A549 treated with Hydrocortisone at 1 μM for 4 hours (cell line): ENCODE measurements at places on chromosomes 6 and 20. TPM values are rescaled to one million over a fixed set of nuclear protein-coding genes. Genes with fewer than 3 reads are reported as not detected.

Gene MLN
- not detected in 5 replicates for total RNA-seq

Gene EPHA7
- total RNA-seq, result 0.05 to 0.15 TPM (median 0.09 TPM) in 5 replicates

Gene OR2J3
- not detected in 5 replicates for total RNA-seq

Gene MAPK14
- 21.9 to 30.1 TPM (median 26.6 TPM) in 5 replicates for total RNA-seq

Gene SIRPD
- total RNA-seq, result not detected in 5 replicates

Gene TCP11
- not detected in 5 replicates for total RNA-seq

Gene STMND1
- not detected in 5 replicates for total RNA-seq

Gene PI3
- total RNA-seq, result 2.3 to 5.0 TPM (median 2.9 TPM) in 5 replicates

Gene LY86
- not detected in 5 replicates for total RNA-seq

Gene RSPH4A
- total RNA-seq, result 0.09 to 0.20 TPM (median 0.18 TPM) in 5 replicates

Gene CYB5R4
- 21.3 to 26.3 TPM (median 23.1 TPM) in 5 replicates for total RNA-seq

Gene ALDH8A1
- 0.06 to 0.22 TPM (median 0.10 TPM) in 5 replicates for total RNA-seq

Gene PROKR2
- total RNA-seq, result not detected in 5 replicates

Gene CEP43
- total RNA-seq, result 8.8 to 9.9 TPM (median 9.2 TPM) in 5 replicates

Gene CPXM1
- 0.06 TPM in 1 of 5 replicates, not detected in the others for total RNA-seq
